ENCODE measurements at places on chromosomes 12 and 14.

DNA sequence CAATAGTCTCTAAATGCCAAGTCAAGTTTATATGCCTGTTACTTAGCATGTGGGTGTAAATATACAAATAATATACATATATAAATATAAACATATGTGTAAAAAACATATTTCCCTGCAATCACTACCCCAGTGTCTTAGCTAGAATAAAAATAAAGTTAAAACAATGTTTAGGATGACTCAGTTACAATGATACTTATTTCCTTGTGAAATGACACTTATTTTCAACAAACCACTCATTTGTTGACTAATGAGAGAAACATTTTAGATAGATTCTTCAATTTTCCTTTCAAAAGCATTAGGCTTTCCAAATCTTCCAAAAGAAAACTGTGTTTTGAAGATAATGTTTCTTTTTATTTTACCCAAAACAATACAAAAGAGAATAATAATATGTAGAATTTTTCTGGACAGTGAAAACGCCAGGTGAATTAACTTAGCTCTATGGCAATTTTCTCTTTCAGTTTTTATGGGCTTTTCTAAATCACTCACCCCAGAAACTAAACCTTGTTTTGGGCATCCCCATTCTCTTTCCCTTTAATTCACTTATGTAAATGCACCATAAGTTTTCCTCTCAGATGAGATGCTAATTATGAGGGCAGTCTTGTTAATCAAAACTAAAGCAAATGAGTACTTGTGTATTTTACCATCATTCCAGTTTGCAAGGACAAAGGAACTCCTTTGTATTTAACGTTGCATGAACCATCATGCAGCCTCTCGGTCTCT, 465.9 kb downstream of the BCAT1 start:
- no peak for DNase-seq

DNA sequence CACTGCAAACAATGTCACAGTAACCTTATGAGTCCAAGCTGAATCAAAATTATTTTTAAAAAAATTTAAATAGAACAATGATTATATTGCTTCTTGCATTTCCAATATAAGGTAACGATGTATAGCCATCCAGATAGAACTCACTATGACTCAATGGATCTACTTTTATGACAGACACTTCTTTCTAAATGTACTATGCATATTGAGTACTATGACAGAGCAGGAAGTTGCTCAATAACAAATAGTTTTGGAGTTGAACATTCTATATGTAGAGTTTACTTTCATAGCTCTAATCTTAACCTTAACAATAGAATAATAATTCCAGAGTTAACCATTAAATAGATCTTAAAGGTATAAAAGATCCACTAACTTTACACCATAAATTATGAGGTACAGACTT, 46.7 kb upstream of the ALG10B start:
- no peak for DNase-seq

DNA sequence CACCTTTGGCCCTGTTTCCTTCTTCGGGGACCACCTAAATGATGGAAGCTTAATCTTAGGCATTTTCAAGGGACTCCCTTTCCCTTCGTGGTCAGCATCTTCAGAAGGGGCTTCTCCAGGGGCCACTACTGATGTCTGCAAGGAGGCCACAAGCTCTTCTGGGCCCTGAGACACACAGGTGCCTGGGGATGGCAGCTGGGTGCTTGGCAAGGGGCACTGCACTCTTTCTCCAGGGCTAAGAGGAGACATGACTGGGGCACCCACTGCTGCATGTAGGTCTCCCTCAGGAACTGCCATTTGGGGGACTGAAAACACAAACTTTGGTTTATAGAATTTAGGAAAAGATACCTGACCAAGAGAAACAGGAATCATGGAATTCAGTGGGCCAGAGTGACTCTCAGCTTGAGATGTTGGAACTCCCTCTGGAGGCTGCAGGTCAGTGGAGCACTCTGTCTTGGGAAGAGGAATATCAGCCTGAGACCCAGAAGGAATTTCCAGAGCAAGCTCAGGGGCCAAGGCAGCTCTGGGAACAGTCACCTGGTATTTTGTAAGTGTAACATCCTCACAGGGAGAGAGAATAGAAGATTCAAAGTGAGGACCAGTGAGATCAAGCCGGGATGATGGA, 16.0 kb downstream of the PLD4 start:
- no peak for DNase-seq

GRCh38 chr14:35079742-35080141, 33.7 kb downstream of the FAM177A1 start:
- DNase-seq, result no peak

DNA sequence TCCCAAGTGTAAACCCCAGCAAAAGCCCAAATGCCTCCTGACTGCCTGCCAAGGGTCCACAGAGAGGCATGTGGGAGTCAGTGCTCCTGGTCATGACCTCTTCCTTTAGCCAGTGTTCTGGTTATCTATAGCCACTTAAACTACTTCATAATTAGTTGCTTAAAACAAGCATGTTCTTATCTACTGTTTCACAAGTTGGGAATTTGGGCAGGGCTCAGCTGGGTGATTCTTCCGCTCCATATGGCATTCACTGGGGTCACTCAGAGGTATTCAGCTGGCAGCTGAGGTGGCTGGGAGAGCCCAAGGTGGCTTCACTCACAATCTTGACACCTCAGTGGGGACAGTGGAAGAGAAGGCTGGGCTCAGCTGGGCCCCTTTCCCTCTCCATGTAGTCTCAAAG, 184.0 kb upstream of the RGS6 start:
- DNase-seq, result no peak

- peak; percentile 45 for DNase-seq
Measured at GRCh38 chr12:7130701-7131501, 730 bp downstream of the CLSTN3 start.

GRCh38 chr12:131013118-131013517, 59.4 kb downstream of the ADGRD1 start:
- DNase-seq, result no peak

DNA sequence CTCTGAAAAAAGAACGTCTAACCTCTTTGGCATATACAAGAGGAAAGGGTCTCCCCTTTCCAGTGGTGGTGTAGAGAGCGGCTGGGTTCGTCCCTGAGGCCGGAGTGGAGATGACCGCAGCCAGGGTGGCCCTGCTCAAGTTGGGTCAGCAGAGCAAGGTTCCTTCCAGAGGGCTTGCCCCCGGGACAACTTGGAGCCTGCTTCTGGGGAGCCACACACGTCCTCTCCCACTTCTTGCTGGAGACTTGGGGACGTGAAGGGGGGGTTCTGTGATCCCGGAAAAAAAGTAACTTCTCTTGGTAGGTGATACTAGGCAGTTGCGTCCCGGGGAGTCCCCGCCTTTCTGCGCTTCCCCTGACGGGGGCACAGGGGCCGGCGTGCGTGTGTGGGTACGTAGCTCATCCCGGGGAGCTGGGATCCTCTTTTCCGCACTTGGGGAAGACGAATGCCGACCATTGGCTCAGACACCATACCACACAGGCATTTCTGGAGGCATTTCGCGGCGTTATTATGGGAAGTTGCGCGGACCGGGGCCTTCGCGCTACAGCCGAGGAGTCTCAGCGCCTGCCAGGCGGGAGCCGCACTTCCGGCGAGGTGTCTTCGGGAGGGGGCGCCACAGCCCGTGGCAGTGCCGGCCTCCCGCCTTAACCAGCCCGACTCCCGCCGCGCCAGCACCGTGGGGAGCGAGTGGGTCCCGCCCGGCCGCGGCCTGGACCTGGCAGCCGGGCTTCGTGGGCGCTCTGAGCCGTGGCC, 14.8 kb upstream of the PAX9 start:
- DNase-seq, result no peak

DNA sequence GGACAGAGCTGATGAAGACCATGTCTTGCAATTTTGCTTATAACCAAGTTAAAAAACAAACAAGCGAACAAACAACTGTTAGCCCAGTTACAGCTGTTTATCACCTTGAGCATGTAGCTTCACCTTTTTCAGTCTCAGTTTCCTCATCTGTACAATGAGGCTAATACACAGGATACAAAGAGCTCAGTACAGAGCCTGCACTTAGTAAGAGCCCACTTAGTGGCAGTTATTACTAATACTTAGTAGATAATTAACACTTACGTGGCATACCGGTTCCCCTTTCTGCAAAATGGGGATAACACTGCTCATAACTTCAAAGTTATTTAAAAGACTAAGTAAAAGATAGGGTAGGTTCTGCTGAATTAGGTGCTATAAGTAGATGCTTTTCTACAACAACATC, 228.0 kb downstream of the MON2 start:
- no peak for DNase-seq

DNA sequence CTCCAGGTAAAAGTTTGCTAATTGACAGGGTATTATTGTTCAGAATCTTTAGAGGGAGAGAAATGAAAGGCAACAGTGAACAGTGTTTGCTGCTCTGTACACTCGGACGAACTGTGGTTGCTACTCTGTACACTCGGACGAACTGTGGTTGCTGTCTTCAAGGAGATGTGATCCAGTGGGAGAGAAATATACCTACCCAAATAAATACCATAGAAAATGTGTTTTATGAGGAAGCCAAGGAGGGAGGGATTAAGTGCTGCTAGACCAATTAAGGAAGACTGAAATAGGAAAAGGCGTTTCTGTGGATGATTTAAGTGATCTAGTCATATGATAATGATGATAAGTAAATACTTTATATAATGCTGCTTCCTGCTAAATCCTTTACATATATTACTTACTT, 2.7 kb downstream of the STK38L start:
- DNase-seq, result no peak

GRCh38 chr12:10697156-10697555, 23.3 kb upstream of the STYK1 start:
- DNase-seq, result no peak

DNA sequence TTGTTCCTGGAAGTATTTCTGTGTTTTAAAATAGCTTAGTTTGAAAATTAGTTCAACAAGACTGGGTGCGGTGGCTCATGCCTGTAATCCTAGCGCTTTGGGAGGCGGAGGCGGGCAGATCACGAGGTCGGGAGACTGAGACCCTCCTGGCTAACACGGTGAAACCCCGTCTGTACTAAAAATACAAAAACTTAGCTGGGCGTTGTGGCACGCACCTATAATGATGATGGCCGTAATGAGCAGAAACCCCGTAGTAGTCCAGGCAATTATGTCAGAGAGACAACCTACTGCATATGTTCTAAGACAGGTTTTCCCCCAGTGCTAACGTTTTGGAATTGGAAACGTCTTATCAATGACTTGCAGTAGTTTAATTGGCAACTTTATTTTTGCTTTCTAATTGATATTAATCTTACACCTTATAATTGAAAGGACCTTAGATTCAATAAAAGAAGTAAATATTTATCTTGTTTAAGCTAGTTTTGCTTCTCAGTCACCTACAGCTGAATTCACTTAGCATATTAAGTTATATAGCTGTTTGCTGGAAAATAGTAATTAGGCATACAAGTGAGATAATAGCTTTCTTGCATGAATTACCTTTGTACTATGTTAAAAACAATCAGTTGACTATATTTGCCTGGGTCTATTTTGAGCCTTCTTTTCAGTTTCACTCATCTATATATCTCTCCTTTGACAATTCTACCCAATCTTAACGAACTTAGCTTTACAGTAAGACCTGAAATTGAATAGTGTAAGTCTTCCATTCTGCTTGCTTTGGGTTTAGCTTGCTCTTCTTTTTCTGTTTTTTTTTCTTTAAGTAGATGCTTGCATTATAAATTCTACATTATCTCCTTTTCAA, 15.6 kb downstream of the CLECL1 start:
- no peak for DNase-seq

- no peak for DNase-seq
Measured at GRCh38 chr12:49058366-49059044, 2.1 kb downstream of the KMT2D start.

- no peak for DNase-seq
Measured at GRCh38 chr12:104952816-104953215, 5.3 kb downstream of the SLC41A2 start.

GRCh38 chr14:81963846-81964245, 430.2 kb upstream of the SEL1L start:
- no peak for DNase-seq

DNA sequence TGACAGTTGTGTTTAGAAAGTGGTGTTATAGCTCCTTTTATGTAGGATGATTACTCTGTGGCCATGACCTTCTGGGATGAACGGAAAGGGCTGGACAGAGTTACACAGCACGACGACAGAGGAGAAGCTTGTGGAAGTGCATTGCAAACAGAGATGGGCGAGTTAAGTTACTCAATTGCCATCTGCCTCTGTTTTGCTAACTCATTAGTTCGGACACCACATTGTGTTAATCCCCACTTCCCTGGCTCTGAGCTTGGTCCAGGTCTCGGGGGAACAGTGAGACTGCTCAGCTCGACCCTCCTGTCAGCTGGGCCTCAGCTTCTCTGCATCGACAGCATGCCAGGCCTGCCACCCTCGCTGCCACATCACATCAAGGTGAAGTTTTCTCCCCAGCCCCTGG, 408.0 kb downstream of the ZFP36L1 start:
- no peak for DNase-seq

DNA sequence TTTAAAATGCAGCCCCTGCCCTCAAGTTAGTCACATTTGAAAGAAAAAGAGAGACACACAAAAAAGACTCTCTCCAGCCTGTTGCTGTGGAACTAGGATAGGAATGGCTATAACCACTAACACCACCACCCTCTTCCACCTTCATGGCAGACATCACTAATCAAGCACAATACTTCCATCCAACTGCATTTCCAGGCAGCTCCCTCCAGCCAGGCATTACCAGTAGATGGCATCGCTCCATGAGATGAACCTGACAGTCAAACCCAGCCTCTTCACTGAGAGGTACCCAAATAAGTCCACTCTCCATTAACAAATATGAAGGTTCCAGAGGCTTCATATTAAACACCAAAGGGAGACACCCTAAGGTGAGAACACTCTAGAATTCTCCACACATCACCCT, 24.4 kb downstream of the SLC8B1 start:
- no peak for DNase-seq

DNA sequence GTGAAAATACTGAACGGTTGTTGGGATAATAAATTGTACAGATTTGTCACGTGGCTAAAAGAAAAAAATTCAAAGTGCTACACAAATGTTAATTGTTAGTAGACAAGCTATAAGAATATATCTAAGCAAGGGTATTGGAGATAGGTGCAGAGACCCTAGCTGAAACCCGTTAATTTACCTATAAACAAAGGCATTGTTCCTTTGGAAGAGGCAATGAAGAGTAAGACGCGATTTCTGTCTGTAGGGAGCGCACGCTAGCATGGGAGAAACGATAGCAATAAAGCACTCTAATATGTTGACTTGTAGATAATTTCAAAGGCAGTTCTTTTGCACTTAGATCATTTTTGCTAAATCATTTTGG, 565 bp downstream of the CCDC77 start:
- DNase-seq, result no peak

- no peak for DNase-seq
Measured at GRCh38 chr14:79703209-79703608, 508.1 kb downstream of the DIO2 start.
